ENCODE measurements at places on chromosomes 7 and 10. TPM values are rescaled to one million over a fixed set of nuclear protein-coding genes. Genes with fewer than 3 reads are reported as not detected.

ZDHHC6 gene
- total RNA-seq, result 21.6 TPM

COBL gene
- 3.6 TPM for total RNA-seq

VAX1 gene
- total RNA-seq, result 0.62 TPM

ACTL6B gene
- not detected for total RNA-seq

POT1 gene
- 14.6 TPM for total RNA-seq

ACHE gene
- 18.9 TPM for total RNA-seq

- no peaks in the 10 kb centered on the region for H3K27me3 ChIP-seq
- no peaks in the 10 kb centered on the region for H3K4me1 ChIP-seq
- no peak for DNase-seq
- H3K4me3 ChIP-seq, result no peak overlapping the region
- H3K36me3 ChIP-seq, result peaks cover 2% of the 10 kb centered on the region
These were observed 31.2 kb downstream of the ARL3 start for GRCh38 chr10:102682981-102683380.

GRCh38 chr10:13529714-13529973, 830 bp upstream of the BEND7 start:
- peaks cover 5% of the 10 kb centered on the region for H3K27me3 ChIP-seq
- no peak for DNase-seq
- peaks cover 12% of the 10 kb centered on the region for H3K4me1 ChIP-seq
- no peaks in the 10 kb centered on the region for H3K36me3 ChIP-seq
- H3K27ac ChIP-seq, result no peak overlapping the region

DNA sequence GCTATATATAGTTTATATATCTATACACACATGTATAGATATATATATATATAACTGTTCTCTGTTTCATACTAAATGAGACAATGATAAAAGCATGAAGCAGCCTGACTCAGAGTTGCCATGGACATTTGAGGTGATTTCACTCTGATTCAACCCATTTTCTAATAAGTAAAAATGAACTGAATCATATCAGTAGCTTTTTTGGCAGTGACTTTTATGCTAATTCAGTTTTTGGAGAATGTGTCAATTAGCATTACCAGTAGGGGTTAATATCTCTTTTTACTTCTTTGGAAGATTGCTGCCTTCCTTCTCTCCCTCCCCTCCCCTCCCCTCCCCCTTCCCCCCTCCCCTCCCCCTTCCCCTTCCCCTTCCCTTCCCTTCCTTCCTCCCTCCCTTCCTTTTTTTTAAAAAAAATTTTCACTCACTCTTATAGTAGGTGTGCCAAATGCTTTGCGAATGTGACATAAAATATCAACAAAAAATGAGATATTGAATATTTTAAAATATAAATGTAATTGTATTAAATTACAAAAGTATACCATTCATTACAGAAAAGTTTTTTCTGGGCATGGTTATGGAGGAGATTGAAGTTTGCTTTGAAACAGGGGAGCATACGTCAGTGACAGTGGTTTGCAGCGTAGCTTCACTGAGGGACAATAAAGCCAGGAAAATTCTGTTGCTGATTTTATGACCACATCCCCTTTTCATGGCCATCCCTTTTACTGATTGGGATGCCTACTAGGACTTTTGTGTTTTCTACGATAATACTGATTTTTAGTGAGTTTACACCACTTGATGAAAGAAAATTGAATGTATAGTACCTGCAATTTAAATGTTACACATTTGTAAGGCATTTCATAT, 64.0 kb upstream of the KLF6 start:
- DNase-seq, result peak; percentile 81
- H3K27ac ChIP-seq, result peak overlapping the region; percentile 81
- H3K4me3 ChIP-seq, result no peak overlapping the region
- H3K4me1 ChIP-seq, result peaks cover 37% of the 10 kb centered on the region
- no peaks in the 10 kb centered on the region for H3K27me3 ChIP-seq

DNA sequence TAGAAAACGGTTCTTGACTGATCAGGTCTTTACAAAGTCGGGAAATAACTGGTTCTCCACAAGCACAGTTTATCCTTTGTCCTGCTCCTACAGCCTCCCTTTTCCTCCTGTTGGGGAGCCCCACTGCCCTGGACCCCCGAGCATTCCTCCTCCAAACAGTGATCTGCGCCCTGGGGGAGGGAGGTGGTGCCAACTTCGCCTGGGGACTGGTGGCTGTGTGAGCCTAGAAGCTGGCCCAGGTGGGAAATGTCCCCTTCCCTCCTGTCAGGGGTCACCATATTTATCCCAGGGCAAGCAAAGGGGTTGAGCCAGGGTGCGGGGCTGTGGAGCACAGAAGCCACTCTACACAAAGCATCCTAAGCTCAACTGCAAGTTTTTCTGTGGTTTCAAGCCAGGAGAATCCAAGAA, 5.2 kb downstream of the HMX3 start:
- DNase-seq, result no peak
- H3K4me1 ChIP-seq, result no peaks in the 10 kb centered on the region
- no peak overlapping the region for H3K27ac ChIP-seq
- H3K27me3 ChIP-seq, result peaks cover 94% of the 10 kb centered on the region

- H3K27ac ChIP-seq, result peak overlapping the region; percentile 49
- no peaks in the 10 kb centered on the region for H3K27me3 ChIP-seq
- DNase-seq, result no peak
- no peak overlapping the region for H3K4me3 ChIP-seq
- H3K36me3 ChIP-seq, result no peaks in the 10 kb centered on the region
These were observed 31.1 kb upstream of the ADD3 start for GRCh38 chr10:109976681-109977080.

DNA sequence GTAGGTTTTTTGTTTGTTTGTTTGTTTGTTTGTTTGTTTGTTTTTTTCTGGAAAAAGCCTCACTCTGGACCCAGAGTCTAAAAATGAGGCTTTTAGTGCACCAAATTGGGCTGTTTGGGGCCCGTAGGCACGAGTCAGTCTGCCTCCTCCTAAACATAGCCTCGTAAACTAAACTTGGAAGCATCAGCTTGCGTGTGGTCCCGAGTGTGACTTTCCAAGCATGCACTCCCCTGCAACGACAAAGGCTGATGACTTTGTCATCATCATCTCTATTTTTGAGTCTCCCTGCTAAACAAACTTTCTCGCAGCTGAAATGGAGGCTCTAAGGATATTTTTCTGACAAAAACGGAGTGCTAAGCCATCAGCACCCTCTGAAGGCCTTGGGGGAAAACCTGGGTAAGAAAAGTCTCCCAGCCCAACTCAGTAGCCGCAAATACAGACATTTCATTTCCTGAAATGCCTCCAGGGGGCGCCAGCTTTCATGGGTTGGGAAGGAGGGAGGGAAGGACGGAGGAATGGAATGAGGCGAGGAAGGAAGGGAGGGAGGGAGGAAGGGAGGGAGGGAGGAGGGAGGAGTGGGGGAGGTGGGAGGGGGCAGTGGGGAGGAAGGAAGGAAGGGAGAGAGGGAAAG, 245.9 kb downstream of the KCNMA1 start:
- H3K4me3 ChIP-seq, result no peak overlapping the region
- peak overlapping the region; percentile 58 for H3K27ac ChIP-seq
- DNase-seq, result peak; percentile 62

Data from astrocyte (in vitro differentiated cells and primary cell).